ENCODE measurements at places on chromosomes 1 and 21.

- DNase-seq = no peak
These were observed 406.9 kb upstream of the B3GALT2 start for GRCh38 chr1:193593147-193593885.

GRCh38 chr1:67130673-67131072 lies 4.1 kb downstream of the C1orf141 start:
- no peak for DNase-seq

GRCh38 chr1:67803380-67804279 lies 29.6 kb downstream of the GNG12 start:
- no peak for DNase-seq

DNA sequence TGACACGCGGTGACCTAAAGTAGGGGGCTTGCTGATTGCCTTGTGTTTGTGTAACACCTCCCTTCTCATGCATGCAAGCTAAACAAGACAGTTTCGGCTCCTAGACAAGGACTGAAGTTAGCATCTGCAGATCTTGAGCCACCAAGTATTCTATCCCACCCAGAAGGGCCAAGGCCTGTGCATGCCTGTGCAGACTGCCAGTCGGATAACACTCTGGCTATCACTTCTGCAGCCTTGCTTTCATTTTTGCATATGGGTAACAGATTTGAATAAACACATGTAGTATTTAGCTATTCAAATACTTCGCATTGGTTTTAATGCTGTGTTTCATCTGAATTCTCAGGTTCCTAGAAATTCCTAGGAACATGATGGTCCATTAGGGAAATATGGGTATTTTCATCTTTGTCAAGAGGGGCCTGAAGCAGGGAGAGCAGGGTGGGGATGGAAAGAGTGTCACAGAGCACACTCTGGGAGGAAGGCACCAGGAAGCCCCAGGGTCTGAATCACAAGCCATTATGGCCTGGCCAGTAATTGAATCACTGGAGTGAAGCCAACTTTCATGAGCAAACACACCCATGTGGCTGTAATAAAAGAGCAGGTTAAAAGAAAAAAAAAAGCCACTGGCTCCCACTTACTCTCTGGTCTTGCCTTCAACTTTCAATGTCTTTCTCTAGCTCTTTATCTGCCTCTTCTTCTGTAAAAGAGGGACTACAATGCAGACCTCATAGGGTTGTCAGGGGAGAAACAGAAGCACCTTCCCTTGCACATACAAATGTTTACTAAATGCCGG lies 28.3 kb downstream of the GADD45A start:
- DNase-seq = no peak

DNA sequence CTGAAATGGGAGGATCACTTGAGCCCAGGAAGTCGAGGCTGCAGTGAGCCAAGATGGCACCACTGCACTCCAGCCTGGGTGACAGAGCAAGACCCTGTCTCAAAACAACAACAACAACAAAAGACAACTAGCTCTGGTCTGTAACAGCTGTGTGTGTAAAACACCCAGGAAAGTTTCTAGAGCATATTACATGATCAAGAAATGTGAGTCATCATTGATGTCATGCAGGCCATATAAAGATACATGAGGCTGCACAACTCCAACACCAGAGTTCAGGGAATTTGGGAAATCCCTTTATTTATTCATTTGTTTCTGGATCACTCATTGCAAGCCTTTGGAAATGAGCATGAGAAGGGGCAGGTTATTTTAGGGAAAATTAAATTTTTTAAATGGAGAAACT lies 50.3 kb upstream of the CTPS1 start:
- DNase-seq = no peak

GRCh38 chr1:84889437-84889836 lies 3.6 kb downstream of the LPAR3 start:
- DNase-seq = no peak

DNA sequence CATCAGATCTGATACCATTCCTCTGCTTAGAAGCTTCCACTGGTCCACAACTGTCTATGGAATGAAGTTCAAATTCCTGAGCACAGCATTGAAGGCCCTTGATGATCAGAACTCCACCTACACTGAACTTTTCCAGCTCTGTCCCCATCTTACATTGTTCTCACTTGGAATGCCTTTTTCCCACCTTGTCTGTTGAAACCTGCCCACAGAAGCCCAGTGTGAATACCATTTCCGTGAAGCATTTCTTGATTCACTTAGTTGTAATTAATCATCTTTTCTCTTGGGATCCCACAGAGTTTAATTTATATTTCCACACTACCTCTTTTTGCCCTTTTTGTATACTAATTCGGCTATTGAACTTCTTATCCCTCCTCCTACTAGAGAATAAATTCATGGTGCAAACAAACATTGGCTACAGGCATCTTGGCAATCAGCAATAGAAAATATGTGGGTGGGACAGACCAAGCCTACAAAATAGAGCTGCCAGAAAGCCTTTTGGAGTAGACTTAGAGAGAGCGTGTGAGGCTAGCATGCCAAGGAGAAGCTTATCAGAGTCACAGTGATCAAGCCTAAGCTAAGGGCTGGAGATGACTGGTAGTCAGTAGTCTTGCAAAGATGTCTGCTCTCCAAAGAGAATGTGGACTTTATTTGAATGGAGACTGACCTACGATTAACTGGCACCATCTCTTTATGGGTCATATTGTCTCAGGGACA lies 26.1 kb downstream of the NHLH2 start:
- no peak for DNase-seq

- DNase-seq = no peak
These were observed 80.6 kb upstream of the RAVER2 start for GRCh38 chr1:64664299-64664698.

- no peak for DNase-seq
These were observed 3.0 kb upstream of the TUFT1 start for GRCh38 chr1:151537112-151537511.

GRCh38 chr1:225500624-225501192 lies 72.9 kb upstream of the LBR start:
- DNase-seq = no peak

- DNase-seq = no peak
These were observed 27.6 kb downstream of the HS2ST1 start for GRCh38 chr1:86942042-86942441.

DNA sequence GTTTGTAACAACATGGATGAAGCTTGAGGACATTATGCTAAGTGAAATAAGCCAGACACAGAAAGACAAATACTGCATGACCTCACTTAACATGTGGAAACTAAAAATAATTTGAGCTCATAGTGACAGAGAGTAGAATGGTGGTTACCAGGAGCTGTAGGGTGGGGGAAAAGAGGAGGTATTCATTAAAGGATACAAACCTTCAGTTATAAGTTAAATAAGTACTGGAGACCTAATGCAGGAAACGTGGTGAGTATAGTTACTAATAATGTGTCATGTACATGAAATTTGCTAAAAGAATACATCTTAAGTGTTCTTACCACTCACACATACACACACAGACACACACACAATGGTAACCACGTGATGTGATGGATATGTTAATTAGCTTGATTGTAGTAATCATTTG lies 86.7 kb downstream of the NGF start:
- no peak for DNase-seq

DNA sequence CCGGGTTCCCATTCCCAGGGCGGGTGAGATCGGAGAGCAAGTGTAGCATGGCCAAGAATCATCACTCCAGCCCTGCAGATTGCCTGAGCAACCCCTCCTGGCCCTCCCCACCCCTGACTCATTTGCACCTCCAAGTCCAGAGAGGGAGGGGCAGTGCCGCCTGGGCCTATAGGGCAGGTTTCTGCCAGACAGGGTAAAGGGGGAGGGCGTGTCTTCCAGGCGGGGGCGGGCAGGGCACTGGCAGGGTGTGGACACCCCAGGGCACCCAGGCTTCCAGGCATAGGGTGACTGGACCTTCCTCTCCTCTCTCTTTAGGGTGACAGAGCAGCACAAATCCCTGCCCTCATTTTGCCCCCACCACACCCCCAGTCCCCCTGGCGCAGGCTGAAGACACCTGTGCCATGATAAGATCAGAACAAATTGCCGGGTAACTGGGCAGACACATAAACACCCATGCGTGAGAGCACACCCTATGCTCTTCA lies 3.2 kb upstream of the CRYBG2 start:
- no peak for DNase-seq

DNA sequence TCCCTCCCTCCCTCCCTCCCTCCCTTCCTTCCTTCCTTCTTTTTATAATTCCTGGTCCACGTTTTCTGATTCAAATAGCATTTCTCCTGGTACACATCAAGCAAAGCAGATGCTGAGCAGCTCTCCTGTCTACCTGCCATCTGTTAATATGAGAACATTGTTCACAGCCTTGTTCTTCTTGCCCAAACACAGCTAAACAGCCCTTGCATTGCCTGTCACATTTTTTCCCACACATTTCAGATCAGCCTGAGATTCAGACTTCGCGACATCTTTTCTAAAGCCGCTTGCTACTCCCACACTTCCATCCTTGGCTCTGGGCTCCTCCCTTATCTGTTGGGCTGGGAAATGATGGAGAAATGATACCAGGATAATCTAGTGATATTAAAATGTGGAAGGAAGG lies 200.5 kb downstream of the PCP4 start:
- no peak for DNase-seq

DNA sequence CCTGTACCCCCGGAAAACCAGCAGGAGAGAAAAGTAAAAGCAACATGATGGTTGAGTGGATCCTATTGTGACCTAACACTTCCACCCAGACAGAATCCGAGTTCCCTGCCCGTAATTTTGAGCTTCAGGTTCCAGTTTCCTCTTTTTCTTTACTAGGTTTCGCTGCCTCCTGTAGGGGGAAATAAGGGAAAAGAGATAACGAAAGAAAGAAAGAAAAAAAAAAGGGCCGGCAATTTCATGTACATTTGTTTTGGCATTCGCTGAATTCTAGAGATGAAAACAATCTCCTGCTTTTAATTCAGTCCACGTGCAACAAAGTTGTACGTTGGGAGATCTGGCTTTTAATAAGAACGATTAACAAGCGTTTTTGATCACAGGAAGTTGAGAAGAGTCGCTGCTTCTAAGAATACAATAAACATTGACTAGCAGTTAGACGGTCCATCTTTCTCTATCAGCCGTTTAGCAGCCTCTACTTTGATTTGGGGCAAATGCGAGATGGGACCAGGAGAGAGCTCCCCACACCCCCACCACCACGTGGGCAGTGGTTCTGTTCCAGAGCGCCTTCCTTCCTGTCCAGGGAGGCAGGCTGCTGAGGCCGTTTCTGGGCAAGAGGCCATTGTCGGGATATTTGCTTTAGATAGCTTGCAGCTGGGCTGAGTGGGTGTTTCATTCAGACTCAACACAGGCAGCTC lies 155.9 kb upstream of the RUNX1 start:
- no peak for DNase-seq

- DNase-seq = no peak
These were observed 20.0 kb upstream of the JUN start for GRCh38 chr1:58803858-58804257.

- DNase-seq = no peak
These were observed 83.4 kb upstream of the KCNE2 start for GRCh38 chr21:34280389-34280795.

- no peak for DNase-seq
These were observed 81.3 kb upstream of the KAZN start for GRCh38 chr1:14516974-14517840.

GRCh38 chr1:101291562-101292380 lies 55.0 kb downstream of the S1PR1 start:
- DNase-seq = no peak

GRCh38 chr1:42880384-42880783 lies 34.0 kb downstream of the ZNF691 start:
- no peak for DNase-seq

GRCh38 chr1:107547363-107548155 lies 406.7 kb downstream of the NTNG1 start:
- no peak for DNase-seq

- DNase-seq = no peak
These were observed 30.0 kb upstream of the SSX2IP start for GRCh38 chr1:84720221-84720780.

GRCh38 chr1:227790868-227791267 lies 24.6 kb upstream of the PRSS38 start:
- DNase-seq = no peak

- no peak for DNase-seq
These were observed 2.4 kb upstream of the ELF3 start for GRCh38 chr1:202007805-202008489.

GRCh38 chr1:2248127-2248826 lies 20.2 kb downstream of the SKI start:
- no peak for DNase-seq

DNA sequence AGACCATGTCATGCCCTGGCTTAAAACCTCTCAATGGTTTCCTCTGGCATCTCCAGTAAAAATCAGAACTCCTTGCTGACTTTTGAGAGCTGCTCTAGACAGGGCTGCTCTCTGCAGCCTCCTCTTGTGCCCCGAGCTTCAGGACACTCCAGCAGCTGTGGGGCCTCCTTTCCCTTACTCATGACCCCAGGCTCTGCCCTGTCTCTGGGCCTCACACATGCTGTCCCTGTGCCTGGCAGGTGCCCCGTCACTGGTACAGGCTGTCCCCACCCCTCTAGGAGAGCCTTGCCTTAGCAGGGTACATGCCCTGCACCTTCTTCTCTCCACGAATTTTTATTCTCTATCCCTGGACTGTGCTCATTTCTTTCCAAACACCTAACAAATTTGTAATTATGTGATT lies 43.2 kb downstream of the HIVEP3 start:
- DNase-seq = no peak

DNA sequence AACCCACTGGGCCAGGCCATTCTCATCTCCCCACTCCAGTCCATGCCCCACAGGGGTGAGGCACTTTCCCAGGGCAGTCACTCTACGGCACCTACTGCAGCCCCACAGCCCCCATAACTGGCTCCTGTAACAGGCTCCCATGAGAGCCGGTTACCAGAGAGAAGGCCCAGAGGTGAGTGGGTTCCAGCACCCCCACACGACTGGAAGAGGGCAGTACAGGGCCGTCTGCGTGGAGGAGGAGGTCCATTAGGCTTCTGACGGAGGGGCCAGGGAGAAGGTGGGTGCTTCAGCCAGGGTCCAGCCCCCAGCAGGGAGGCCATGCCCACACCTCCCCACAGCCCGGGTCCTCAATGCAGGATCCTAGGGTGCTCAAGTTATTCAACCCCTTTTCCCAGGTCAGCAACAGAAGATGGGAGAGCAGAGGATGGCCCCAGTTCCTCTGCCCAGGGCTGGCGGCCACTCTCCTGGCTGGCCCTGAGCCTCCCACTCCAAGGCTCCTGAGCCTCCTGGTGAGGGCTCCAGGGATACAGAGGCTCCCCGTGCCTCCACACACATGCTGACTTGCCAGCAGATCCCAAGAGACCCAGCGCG lies 1.6 kb downstream of the ACAP3 start:
- DNase-seq = no peak

DNA sequence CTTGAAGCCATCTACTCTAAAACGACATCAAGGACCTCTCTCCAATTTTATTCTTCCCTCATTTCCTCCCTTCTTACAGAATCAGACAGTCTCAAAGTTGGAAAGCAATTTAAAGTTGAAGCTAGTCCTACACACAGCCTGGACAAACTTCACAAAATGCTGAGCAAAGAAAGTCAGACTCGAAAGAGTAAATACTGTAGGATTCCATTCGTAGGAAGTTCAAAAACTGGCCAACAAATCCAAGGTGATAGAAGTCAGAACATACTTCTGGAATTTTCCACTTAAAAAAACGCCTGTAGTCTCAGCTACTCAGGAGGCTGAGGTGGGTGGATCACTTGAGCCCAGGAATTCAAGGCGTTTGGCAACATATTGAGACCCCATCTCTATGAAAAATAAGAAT lies 19.6 kb downstream of the SYF2 start:
- no peak for DNase-seq

Measured in CD4-positive, alpha-beta T cell treated with Interleukin-1 beta for 1 hour (primary cell).